ENCODE measurements at places on chromosomes 12 and 14. TPM values are rescaled to one million over a fixed set of nuclear protein-coding genes. Genes with fewer than 3 reads are reported as not detected.
A peak's percentile ranks its signal among the peaks of the same experiment; 100 is the strongest.

DNA sequence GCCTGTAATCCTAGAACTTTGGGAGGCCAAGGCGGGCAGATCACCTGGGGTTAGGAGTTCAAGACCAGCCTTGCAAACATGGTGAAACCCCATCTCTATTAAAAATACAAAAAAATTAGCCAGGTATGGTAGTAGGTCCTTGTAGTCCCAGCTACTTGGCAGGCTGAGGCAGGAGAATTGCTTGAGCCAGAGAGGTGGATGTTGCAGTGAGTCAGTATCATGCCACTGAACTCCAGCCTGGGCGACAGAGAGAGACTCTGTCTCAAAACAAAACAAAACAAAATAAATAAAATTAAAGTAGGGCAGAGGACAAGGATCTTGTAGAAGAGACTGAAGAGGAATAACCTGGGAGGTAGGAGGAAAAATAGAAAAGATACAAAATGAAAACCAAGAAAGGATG is 45.5 kb upstream of the GUCY2C start:
- no peak overlapping the region for H3K27ac ChIP-seq
- H3K27me3 ChIP-seq: no peaks in the 10 kb centered on the region
- no peak for DNase-seq
- peaks cover 36% of the 10 kb centered on the region for H3K36me3 ChIP-seq
- peaks cover 3% of the 10 kb centered on the region for H3K4me1 ChIP-seq
- H3K4me3 ChIP-seq: no peak overlapping the region

The AMN gene
- 3.5 TPM for total RNA-seq

GRCh38 chr12:49357103-49357678 is 10.1 kb upstream of the SPATS2 start:
- peaks cover 10% of the 10 kb centered on the region for H3K4me1 ChIP-seq
- no peak overlapping the region for H3K27ac ChIP-seq
- DNase-seq: no peak
- no peaks in the 10 kb centered on the region for H3K27me3 ChIP-seq
- no peaks in the 10 kb centered on the region for H3K36me3 ChIP-seq

The GPR68 gene
- total RNA-seq: 1.1 TPM

DNA sequence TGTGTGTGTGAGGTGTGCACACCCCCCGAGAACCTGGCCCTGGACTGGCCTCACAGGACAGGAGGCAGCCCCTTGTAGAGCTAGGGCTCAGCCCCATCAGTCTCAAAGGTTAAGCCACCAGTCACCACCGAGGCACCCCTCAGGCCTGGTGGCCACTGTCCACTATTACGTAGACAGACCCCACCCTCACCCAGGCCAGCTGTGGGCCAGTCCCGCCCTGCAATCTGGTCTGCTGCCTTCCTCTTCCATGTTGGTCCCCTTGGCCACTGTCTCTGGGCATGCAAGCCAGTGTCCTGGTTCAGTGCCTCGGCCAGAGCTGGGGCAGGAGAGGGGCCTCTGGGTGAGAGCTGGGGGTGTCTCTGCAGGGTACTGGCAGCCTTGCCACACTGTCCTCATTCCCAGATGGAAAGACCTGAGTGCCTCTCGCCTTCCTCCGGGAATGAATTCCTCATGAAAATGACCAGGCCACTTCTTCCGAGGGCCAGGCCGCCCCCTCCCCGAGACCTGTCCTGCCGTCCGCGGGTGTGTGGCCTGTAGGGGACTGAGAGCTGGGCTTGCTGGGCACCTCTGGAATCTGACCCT is 897 bp upstream of the TEX22 start:
- peak overlapping the region; percentile 66 for H3K4me3 ChIP-seq
- H3K4me1 ChIP-seq: peaks cover 6% of the 10 kb centered on the region
- H3K27me3 ChIP-seq: no peaks in the 10 kb centered on the region
- no peak for DNase-seq
- peaks cover 30% of the 10 kb centered on the region for H3K36me3 ChIP-seq

All from mesothelial cell of epicardium (in vitro differentiated cells).